ENCODE measurements at places on chromosomes 13 and 19.

- no peak for DNase-seq
These were observed 3.8 kb downstream of the CNOT3 start for GRCh38 chr19:54141356-54141755.

GRCh38 chr13:99709134-99709533, 207.9 kb downstream of the TM9SF2 start:
- DNase-seq: no peak

- no peak for DNase-seq
These were observed 3.5 kb upstream of the ZNF701 start for GRCh38 chr19:52566588-52566987.

DNA sequence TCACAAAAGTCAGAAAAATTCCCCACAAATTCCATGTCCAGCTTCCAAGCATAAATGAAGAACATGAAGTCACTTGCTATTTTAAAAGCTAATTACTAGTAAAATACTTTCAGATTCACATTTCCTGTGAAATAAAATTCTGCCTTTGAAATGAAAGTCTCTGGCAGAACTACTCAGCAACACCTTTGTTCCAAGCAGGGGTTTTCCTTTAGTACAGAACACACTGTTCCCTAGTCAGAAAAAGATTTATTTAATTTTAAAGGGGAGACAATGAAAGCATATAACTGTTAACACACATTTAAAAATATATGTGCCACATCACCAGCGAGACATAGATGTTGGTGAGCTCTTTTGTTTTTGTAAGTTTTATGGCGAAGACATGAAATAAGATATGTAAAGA, 26.4 kb upstream of the RAP2A start:
- no peak for DNase-seq

GRCh38 chr13:94329754-94330551, 149.5 kb downstream of the DCT start:
- DNase-seq: no peak

- no peak for DNase-seq
These were observed 73.0 kb downstream of the GADD45B start for GRCh38 chr19:2548966-2549365.

- DNase-seq: no peak
These were observed 3.0 kb downstream of the MZF1 start for GRCh38 chr19:58569943-58570670.

GRCh38 chr13:45872566-45872965, 21.0 kb upstream of the SIAH3 start:
- no peak for DNase-seq

DNA sequence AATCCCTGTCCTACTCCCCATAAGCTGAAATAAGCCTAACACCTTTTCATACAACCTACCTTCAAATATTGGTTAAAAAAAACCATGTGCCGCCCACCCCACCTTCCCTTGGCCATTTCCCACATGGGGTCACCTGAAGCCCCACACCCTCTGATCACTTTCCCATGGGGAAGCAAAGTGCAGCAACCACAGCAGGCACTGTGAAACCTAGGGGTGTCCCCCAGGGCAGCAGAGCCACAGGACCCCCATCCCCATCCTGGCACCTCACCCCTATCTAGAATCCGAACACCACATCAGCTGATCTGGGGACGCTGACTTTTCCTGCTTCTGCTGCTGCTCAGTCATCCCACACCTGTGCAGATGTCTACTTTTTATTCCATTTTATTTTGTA, 19.9 kb downstream of the CEACAM21 start:
- no peak for DNase-seq

DNA sequence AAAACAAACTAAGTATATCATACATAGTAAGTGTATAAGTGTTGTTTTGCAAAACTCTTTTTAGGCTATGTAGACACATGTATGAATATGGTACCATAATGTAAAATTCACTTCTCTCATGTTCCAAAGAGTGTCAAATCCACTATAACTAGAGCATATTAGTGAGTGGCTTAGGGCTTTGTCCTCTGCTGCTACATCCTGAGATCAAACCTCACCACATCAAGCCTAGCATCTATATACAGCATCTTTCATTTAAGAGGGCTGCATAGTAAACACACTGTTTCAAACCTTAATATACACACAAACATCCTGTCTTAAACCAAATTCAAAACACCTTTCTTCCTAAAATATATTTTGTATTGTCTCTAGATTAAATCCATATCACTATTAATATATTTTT, 38.7 kb downstream of the ELF1 start:
- no peak for DNase-seq
